MM.1S (cell line): ENCODE measurements at places on chromosomes 5 and 9.

DNA sequence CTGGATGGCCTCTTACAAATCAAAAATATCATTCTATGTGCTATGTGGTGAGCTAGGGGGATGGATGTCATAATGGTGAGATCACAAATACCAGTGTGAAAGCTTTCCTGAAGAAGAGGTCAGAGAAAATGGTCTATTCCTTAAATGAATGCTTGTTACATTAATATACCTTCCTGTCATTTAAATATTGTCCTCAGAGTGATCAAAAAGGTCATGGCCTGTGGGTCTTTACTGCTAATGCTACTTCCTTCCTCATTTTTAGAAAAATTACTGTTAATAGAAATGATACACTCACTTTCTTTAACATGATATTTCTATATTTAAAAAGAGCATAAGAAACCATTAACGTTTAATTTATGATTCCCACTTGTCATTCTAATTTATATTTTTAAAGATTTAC is 9.7 kb downstream of the OMD start:
- no peak for DNase-seq

DNA sequence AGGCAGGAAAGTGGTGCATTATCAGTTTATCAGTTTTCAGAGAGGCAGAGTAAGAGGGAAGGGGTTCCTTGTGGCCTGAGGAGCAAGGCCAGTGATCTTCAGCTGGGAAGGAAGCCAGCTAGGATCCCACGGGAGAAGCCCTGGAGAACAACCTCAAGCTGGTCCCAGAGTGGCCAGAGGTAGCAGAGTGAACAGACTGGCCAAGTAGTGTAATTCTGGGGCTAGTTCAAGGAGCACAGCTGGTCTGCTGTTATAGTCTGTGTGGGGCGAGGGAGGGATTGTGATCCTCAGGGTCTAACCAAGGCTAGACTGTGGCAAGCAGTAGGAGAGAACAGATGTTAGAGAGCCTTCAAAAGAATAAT is 164.6 kb downstream of the CARTPT start:
- no peak for DNase-seq

- DNase-seq = no peak
These were observed 156.3 kb upstream of the IER5L start for GRCh38 chr9:129334105-129334935.

DNA sequence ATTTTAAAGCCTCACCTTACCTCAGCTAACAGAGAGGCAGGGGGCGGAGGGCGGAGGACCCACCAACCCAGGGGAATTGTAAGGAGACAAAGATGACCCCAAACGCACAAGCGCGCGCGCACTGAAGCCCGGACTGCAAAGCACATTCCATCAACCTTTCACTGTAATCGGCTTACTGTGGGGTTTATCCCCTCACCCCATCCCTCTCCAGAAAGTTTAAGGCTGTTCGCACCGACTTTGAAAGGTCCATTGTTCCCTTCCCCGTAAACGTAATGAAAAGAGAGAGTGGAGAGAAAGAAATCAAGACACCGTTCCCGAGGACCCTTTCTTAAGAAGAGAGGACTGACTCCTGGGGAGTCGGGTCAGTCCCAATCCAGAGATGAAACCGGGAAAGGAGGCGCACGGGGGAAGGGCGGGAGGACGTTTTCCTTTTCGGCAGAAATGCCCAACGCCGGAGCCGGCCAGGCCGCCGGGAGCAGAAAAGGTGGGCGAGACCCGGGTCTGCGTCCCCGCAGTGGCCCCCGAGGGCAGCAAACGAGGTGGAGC is 464 bp downstream of the CEMIP2 start:
- no peak for DNase-seq

DNA sequence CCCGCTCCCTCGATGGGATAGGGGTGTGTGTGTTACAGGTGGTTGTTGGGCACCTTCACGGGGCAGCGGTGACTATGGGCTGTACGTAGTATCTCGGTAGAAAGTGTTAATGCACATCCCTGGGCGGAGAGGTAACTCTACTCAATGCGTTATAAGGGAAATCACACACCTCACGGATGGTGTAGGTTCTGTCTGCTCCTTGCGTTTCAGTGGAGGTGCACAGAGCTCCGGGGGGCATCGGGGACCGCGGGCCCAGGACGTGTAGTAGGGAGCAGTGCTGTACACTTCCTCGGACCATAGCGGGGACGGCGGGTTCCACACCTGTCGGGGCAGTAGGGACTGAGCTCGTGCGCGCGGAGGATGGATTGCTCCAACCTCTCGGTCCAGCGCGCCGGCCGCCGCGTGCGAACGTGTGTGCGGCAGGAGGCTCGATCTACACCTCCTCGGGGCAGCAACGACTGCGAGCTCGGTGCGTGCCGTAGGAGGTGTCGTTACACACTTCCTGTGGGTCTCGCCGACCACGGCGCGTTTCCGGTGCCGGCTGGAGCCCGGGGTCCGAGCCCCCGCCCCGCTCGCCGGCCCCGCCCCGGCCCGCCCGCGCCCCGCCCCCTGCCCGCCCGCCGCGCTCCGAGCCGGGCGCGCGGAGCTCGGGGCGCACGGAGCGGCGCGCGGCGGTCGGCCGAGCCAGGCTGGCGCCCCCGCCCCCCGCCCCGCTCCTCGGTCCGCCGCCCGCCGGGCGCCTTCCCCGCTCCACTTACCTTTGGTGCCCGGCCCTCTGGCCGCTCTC is at the start of gene KIAA1958:
TSS of gene KIAA1958 (plus strand) at position 607 of the 787 bp plus-strand sequence. CDS start 87,254 bp downstream, outside the sequence.
- DNase-seq = peak; percentile 92

GRCh38 chr5:141772281-141772680 is 90.3 kb upstream of the ARAP3 start:
- DNase-seq = no peak

GRCh38 chr9:7973123-7973522 is 173.5 kb upstream of the DMAC1 start:
- no peak for DNase-seq

DNA sequence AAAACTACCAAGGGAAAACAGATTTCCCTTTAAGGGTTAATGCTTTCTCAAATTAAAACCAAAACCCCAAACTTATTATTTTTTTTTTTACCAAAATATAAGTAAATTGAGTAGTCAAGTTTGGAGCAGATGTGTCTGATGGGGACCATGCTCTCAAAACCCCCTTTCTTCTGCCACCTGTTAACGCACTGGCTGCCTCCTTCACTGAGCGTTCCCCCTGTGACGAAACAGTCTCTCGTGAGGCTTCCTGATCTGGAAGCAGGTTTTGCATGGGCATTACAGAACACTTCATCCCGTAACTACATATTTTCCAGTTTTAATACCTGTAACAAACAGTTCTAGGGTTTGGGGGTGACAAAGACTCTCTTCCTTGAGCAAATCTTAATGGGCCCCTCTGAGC is 59.4 kb downstream of the ANKH start:
- DNase-seq = no peak
